G401 (cell line): ENCODE measurements at places on chromosomes 12 and 14.

DNA sequence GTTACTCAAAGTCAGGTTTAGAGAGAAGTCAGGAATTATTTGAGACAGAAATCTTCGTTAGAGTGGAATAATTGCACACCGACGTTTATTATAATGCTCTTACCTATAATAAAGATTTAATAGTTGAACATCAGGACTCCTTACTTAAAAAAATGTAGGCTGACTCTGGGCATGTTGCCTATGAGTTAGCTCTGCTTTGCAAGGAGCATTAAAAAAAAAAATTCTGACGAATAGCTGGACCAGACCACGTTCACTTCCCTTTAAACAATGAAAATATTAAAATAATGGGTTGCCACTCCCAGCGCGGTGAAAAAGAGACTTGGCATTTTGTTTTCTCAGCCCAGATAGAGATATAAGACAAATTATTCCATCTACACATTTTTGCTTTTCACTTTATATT lies 574 bp upstream of the FANCM start:
- DNase-seq, result peak; percentile 34

GRCh38 chr14:104229534-104230055 lies 91.2 kb downstream of the KIF26A start:
- DNase-seq, result no peak

- no peak for DNase-seq
These were observed 47.0 kb upstream of the PTGR2 start for GRCh38 chr14:73804636-73805035.

- no peak for DNase-seq
These were observed 11.7 kb upstream of the CCDC177 start for GRCh38 chr14:69586404-69586803.

- no peak for DNase-seq
These were observed 49.7 kb downstream of the SYNE2 start for GRCh38 chr14:63902375-63902976.

DNA sequence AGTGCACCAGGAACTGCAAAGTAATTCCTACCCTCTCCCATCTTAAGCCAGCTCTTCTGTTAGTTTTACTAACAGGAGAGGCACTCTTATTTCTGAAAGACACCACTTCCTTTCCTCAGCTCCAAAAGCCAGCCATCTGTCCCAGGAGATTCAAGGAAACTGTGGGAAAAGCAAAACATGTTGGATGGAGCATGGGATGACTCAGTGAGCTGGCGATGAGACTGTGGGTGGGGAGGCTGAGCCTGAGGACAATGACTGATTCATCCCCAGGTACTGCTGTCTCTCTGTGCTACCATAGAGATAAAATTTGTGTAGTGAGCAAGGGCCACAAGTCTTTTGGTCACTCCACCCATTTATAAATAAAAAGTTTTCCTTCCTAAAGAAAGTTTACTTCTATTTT lies 141.4 kb downstream of the MYRFL start:
- DNase-seq, result no peak

DNA sequence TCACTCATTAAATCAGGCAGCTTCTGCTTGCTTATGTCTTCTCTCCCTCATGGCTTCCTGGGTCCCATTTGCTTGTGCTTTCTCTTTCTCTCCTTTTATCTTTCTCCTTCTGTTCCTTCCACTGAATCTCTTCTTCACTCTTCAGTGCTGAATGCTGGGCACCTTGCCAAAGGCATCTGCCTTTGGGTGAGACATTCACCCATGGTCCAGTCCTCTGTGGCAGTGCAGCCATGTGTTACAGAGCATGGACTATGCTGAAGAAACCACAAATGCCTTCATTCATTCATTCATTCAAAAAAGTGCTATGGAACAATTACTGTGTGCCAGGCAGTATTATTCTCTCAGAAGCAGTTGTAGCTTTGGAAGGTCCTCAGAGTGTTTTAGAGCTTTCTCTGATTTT lies 344.4 kb upstream of the STXBP6 start:
- no peak for DNase-seq

DNA sequence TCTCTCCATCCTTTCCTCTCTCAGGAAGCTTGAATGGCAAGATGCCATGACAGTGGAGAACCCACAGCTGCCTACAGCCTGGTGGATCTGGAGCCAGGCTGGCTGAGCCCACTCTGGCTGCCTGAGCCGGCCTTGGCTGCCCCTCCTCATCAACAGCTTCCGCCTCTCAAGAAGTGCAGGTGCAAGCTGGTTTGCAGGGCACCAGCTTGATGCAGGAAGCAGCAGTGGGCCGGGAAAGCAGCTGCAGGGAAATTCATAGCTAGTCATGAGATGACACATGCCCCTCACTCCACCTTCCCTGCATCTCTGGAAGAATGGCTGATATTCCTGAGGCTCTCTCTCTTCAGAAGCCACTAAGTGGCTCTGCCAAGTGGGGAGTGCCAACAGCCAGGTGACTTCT lies 289.1 kb downstream of the RPS29 start:
- DNase-seq, result no peak

DNA sequence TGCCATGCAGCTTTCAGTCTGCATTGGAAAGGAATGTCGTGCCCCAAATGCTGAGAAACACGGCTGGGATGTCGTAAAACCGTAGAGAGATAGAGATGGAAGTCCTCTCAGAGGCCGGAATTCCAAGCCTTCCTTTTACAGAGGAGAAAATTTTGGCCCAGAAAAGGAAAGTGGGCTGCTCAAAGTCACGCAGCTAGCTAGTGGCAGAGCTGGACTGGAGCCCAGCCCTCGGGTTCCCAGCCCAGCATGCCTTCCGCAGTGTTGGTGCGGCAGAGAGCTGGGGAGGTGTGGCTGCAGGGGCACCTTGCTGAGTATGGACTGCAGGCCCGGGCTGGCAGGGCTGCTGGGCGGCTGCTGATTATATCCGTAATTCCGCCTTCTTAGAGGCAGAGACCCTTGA lies 50.3 kb downstream of the KCNA1 start:
- DNase-seq, result peak; percentile 81

GRCh38 chr12:118119449-118119879 lies 15.7 kb upstream of the VSIG10 start:
- no peak for DNase-seq

GRCh38 chr14:81386290-81386745 lies 13.8 kb downstream of the STON2 start:
- DNase-seq, result no peak

DNA sequence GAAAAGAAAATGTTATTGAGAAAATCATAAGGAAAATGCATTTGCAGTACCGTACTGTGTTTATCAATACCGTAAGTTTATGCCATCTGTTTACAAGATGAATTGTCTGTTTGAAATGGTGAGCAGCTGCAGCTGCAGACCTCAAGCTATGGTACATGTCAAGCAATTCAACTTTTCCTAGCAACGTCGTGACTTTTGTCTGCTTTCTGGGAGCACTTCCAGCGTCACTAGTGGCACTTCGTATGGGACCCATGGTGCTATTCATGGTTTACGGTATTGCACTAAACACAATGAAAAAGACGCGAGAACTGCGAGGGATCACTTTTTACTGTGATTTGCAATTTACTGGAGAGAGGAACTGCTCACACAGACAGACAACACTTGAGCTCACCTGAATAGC lies 160.8 kb downstream of the UNC79 start:
- DNase-seq, result no peak

GRCh38 chr14:51328064-51328771 lies 88.2 kb downstream of the TMX1 start:
- DNase-seq, result no peak

DNA sequence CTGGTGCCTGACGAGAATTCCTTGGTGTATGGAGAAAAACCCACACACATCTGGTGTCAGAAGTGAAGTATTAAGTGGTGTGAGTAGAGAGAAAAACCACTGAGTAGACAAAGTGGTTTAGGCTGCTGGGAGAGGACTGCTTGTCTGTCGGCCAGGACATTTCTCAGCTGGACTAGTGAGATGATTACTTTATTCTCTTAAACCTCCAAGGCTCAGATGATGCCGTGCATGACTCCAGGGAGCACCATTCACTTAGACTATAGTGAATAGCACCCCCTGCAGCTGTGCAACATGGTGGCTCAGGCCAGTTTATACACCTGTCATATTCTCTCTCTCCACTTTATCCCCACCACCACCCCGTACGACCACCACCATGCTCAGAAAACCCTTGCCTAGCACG lies 28.5 kb upstream of the NFYB start:
- no peak for DNase-seq

DNA sequence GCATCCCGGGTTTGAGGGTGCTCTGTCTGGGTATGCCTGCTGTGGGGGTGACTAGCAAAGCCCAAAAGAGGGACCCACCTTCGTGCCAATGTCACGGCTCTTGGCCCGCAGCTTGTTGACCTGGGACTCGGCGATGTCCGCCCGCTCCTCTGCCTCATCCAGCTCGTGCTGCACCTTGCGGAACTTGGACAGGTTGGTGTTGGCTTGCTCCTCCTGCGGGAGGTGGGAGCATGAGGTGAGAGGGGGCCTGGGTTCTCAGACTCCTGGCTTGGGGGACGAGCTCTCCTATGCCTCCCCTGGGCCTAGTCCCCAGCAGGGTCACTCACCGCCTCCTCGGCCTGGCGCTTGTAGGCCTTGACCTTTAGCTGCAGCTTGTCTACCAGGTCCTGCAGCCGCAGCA lies 5.6 kb upstream of the MYH6 start:
- DNase-seq, result no peak

DNA sequence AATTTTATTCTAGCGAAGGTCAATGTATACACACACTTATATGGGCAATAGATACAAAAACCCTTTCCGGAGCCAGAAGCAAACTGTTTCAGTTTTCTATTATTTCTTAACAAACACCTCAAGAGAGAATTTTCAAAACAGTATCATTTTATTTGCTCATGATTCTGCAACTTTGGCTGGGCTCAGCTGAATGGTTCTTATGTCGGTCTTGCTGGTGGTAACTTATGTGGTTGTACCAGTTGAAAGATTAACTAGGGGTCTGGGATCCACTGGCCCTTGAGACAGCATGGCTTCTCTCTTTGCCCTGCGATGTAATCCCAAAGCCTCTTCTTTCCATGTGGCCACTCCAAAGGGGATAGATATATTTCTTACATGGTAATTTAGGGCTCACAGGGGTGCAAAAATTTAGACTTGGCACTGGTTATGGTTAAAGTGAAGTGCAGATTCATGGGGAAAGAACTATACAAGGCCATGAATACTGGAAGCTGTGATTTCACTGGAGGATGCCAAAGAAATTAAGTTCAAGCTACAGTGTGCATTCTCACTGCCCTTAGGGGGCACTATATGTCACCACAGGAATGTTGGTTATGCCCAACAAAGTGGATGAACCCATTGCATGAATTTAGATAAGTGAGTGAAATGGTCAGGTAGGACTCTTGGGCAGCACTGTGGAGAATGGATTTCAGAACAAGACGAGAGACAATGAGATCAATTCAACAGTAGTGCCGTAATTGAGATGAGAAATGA lies 94.3 kb upstream of the NAV3 start:
- DNase-seq, result no peak

- DNase-seq, result no peak
These were observed 44.4 kb downstream of the ANO6 start for GRCh38 chr12:45260104-45260815.
